NCI-H748 treated with DMSO at 0.1 percent for 48 hours (cell line): ENCODE measurements at places on chromosomes 1 and 21.

DNA sequence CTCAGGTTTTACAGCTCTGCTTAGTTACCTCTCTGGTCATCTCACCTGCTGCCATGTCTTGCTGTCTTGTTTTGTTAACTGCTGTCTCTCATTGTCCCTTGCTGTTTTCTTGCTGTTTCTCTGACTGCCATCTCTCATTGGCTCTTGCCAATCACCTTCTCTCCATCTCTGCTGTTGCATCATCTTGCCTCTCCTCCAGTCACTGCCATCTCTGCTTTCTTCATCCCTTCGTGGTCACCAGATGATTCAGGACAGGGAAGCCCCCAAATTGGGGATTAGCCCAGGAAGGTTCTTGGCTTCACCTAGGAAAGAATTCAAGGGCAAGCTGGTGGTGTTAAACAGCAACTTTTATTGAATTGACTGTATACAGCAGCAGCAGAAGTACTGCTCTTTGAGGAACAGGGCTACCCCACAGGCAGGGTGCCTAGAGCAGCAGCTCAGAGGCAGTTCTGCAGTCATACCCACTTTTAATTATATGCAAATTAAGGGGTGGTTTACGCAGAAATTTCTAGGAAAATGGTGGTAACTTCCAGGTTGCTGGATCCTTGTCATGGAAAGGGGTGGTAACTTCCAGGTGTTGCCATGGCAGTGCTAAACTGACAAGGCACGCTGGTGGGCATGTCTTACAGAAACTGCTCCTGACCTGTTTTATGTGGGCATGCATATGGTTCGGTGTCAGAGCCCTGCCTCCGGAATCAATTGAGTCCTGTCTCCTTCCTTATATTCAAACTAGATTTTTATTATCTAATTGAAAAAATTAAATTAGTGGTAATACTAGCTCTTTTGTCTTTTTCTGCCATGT lies 33.4 kb downstream of the SUCO start:
- DNase-seq: no peak

- DNase-seq: no peak
Measured at GRCh38 chr21:24424776-24425175, 1182.5 kb downstream of the MRPL39 start.

GRCh38 chr1:159338018-159338417 lies 35.9 kb downstream of the FCER1A start:
- DNase-seq: no peak

- no peak for DNase-seq
Measured at GRCh38 chr1:60891281-60891680, 191.1 kb upstream of the NFIA start.

GRCh38 chr1:31410871-31411270 lies 2.1 kb upstream of the SERINC2 start:
- no peak for DNase-seq
